ENCODE measurements at places on chromosomes 5 and 9.

DNA sequence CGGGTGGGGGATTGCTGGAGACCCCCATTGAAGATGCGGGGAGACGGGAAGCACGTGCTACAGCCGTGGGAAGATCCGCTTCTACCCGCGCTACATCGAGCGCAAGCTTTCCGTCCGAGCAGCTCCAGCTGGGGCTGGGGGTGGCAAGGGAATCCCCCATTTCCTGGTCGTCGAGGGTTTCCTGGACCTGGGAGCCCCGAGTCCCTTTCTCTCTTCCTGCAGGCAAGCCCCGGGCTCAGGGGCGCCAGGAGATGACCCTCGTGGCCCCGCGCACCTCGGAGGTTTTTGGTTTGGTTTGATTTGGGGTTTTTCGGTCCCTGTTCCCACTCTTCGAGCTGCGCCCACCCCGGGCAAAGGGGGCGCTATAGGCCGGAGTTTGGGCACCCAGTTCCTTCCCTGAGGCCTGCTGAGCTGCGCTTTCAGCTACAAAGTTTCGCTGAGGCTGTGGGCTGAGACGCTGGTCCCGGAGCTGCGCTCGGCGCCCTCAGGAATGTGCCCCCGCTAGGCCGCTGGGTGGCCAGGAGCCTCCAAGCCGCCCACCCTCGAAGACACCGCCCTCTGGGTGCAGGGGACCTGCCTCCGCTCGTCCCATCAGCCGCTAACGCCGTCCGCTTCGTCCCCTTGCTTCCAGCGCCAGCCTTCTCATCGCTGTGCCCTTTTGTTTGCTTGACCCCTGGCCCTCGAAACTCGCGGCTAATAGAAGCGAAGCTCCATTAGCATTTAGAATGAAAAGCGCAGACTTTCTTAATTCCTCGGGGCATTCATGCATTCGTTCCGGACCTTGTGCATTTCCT lies 2.9 kb downstream of the NR4A3 start:
- DNase-seq, result peak; percentile 66

GRCh38 chr5:77590347-77590746 lies 48.2 kb downstream of the OTP start:
- DNase-seq, result no peak

GRCh38 chr9:96612105-96612965 lies 7.3 kb downstream of the CDC14B start:
- DNase-seq, result no peak

DNA sequence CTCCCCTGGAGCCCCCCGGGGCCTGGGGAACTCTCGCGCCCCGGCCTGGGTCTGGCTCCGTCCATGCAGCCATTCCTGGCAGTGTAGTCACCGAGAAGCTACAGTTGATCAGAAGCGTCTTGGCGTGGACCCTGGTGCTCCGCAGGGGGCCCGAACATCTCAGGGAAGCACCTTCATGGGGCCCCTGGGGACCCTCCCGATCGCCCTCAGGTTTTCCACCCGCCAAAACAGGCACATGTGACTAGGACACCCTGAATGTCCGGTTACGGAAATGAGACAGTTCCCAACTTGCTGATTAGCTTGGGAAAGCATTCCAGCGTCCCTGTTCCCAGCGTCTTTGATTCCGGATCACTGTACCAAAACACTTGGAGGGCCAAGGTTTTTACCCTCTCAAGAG lies 472 bp downstream of the FBXO4 start:
- no peak for DNase-seq

DNA sequence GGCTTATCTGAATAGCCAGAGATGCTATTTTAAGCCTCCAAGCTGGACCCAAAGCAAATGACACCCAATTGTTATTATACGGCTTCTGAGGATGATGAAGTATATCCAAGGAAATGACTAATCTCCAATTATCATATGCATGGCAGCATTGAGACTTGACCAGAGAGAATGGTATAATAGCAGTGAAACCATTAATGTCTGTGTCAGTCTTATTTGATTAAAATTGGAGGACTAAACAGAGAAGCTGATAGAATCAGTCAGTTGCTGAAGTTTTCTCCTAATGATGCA lies 200.5 kb downstream of the EFNA5 start:
- DNase-seq, result no peak

- no peak for DNase-seq
Observed at GRCh38 chr5:105688227-105688792, 1982.4 kb downstream of the EFNA5 start.

DNA sequence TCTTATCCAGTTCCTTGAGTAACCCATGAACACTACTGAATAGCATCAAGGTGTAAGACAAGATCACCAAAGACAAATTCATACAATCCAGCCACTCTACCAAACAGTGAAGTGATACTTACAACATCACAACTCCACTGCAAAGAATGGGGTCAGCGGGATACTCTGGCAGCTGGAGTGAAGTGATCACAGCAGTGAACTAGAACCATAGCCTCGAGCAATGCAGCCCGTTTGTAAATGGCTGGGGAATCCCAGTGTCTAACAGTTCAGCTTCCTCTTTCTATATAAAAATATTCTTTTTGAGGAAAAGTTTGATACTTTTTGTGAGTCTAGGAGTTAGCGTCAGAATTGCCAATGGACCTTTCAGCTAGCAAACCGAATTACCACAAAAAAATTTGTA lies 515.2 kb downstream of the ZNF608 start:
- no peak for DNase-seq

DNA sequence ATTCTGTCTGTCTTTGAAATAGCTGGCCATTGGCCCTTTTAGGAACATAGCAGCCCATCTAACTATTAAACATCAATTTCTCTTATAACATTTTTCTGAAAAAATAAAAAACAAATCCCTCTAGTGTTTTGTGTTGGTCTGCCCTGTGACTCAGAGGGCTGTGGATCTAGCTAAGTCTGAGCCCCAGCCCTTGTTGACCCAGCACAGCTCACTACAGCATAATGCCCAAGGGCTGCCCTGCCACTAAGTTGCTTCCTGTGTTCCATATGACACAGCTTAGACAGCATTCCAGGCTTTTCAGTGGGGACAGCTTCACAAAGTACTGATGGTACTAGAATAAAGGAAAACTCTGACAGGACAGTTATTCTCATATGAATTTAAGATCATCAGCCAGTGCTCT lies 136.0 kb downstream of the SCAMP1 start:
- DNase-seq, result no peak

DNA sequence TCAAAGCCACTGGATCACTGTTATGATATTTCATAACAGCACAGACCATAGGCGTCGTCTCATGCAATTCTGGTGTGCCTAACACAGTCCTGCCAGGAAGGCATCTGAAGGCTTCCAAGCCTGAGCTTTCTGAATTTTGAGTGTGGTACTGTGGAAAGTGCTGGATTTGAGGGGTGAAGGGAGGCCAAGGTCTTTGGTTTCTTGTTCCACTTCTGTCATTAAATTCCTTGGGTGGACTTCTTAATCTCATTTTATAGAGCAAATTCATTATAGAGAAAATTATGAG lies 441.3 kb upstream of the PIK3R1 start:
- DNase-seq, result no peak

- peak; percentile 39 for DNase-seq
Observed at GRCh38 chr9:129208207-129209032, 30.4 kb upstream of the IER5L start.

DNA sequence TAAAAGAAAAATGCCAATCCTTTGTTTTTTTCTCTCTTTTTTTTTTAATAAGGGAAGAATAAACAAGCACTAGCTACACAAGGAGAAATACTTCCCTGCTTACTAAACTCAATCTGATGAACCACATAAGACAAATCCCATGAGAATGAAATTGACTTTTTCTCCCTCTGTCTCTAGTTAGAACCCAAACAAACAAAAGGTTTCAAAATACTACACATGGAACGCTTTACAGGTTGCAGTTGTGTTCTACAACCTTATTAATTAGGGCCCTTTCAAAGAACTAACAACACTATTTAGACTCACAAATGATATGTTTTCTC lies 124.5 kb downstream of the PDE4D start:
- no peak for DNase-seq

DNA sequence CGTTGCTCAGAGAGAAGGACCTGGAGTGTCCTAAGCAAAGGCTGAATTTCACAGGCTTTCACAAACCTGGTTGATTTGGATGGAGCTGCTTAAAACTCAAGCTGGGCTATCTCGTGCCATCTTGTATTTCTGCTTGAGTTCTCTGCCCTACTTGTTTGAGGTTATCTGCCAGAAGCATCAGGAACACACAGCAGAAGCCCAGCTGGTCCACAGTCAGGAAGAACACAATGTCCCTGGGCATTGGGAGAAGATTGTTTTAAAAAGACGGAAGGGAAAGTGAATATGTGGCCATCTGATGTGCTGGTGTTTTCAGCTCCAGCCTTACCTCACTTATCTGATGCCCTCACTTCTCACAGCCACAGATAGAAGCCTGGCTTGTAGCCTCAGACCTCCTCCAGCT lies 32.9 kb upstream of the SLC36A1 start:
- DNase-seq, result no peak

DNA sequence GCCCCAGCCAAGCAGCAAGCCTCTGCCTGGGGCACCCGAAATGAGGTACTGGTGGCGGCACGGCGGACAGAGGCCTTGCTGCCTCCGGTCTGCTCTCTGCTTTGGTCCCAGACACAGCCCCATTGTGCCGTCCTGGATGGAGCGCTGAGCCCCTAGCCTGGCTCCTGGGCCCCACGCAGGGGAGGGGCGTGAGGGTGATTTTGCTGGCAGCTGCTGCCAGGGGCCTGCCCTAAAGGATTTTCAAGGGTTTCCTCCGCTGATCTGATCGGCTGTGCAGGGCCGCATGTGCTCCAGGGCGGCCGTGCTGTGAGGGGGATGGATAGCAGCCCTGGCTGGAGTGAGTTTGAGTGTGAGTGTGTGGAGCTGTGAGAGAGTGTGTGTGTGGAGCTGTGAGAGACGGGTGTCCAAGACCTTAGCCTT lies 1.3 kb downstream of the GPSM1 start:
- no peak for DNase-seq

DNA sequence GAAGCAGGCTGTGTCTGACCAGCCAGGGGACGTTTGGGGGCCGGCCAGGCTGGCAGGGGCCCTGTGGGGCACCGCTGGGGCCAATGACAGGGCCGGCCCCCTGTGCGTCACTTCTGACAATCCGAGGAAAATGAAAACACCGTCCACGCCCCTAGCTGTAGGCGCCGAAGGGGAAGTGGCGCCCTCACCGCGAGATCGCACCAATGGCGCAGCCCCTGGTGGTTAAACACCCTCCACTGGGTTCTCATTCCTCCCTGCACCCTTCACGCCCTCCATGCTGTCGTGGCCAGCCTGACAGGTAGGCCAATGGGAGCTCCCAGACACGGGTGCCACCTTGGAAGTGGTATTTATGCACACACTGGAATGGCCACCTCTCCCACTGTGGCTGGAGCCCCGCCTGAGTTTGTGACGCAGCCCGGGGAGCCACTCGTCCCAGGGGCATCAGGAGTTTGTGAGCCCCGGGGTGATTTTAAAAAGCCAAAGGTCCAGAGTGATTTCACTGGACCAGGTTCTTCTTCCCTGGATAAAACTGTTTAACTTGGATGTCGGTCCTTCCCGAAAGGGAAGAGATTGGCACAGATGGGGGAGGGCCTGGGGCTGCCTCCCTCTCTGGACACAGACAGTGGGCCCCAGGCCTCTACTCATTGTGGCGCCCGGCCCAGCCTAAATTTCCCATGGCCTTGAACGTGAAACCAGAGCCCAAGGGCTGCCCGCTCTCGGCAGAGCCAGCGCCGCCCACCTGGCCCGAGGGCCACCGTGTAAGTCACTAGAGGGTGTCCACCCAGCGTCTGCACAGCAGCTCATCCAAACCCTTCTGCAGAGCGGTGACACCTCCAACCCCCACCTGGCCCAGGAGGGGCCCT lies 49.7 kb downstream of the NKD2 start:
- DNase-seq, result no peak

GRCh38 chr9:82022121-82022520 lies 33.5 kb downstream of the SPATA31D1 start:
- DNase-seq, result no peak

DNA sequence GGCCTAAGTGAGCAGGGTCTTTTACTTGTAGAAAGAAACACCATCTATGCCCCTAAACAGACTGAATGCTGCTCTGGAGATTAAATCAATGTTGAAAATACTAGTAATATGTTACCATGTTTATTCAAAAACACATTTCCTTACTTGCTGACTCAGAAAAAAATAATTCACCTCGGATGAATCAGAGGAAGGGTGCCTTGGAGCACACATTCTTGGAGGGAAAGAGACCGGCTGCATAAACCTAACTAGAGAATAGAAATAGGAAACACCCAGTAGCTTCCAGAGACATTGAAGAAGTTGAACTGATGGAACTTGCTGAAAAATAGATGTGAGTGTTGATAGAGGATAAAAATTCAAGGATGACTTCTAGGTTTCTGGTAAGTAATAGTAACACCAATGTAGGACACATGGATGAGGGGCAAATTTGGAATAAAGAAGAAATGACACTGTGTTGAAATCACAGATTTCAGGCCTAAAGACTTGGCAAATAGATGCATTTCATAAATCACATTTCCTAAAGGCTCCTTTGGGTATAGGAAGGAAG lies 76.9 kb upstream of the MINAR2 start:
- no peak for DNase-seq

GRCh38 chr5:59905188-59905587 lies 11.7 kb upstream of the PDE4D start:
- no peak for DNase-seq

DNA sequence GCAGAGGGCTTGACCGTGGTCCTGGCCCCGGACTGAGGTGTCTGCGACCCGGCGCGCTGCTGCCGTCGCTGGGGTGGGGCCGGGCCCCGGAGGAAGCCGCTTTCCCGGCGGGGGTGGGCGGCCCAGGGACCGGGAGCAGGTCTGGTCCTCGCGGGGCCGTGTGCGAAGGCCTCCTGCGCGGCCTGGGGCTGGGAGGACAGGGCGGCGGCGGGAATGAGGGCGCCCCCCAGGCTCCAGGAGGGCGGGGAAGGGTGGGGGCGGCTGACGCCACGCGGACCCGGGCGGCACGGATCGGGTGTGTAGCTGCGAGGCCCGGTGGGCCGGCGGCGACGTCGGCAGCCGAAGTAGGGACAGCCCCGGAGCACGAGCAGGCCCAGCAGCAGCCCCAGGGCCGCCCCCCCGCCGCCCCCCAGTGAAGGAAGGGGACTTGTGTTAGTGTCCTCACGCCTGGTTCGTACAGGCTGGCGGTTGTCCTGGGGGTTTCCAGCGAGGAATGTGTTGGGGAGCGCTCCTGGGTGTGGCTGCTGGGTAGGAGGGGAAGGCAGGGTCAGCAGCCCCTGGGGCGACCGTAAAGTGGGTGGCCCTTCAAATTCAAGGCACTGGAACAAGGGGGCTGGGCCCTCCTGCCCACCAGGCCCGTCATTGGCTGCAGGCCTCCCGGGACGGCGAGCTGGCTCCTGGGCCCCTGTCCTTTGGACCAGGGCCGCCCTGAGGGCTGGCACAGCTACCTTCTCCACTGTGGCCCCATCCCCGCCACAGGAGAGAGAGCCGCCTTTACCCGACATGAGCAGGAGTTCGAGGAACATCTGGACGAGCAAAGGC lies 597 bp upstream of the TMEM250 start:
- DNase-seq, result no peak

DNA sequence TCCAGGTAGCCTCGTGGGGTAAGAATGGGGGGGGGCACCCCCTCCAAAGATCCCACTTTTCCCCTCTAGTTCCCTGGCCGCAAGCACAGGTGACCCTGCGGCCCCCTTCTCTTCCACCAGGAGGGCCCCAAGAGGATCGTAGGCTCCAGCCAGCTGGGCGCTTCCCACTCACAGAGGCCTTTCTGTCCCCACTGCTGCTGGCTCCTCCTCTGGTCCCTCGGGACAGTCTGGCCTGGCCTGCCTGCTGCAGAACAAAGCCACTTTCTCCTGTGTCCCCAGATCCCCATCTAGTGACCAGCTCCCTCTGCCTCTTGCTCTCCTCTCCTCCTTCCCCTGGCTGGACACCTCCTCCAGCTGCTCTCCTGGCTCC lies 534 bp upstream of the SAPCD2 start:
- DNase-seq, result no peak

- DNase-seq, result no peak
Observed at GRCh38 chr5:69035665-69036064, 58.1 kb upstream of the SLC30A5 start.
